ENCODE measurements at places on chromosomes 3 and 15.

DNA sequence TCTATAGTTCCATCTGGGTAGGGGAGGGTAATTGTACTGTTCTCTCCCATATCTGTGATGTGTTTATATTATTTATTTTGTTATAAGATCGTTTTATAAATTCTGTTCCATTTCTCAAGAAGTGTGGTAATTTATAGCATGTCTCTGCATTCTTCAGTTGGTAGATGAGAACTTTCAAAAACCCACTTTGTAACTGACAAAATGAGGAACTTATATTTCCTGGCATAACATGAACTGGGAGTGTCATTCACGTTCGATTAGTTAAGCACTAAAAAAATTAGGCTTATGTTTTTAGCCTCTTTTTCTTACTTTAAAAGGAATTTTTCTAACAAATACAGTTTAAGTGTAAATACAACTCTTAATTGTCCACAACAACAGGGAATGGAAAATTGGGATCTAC is 230.8 kb downstream of the CGGBP1 start:
- no peak for DNase-seq

- no peak for DNase-seq
These were observed 156.8 kb downstream of the RBPMS2 start for GRCh38 chr15:64618540-64618939.

GRCh38 chr15:88604381-88605188 is 16.6 kb upstream of the AEN start:
- DNase-seq = no peak

DNA sequence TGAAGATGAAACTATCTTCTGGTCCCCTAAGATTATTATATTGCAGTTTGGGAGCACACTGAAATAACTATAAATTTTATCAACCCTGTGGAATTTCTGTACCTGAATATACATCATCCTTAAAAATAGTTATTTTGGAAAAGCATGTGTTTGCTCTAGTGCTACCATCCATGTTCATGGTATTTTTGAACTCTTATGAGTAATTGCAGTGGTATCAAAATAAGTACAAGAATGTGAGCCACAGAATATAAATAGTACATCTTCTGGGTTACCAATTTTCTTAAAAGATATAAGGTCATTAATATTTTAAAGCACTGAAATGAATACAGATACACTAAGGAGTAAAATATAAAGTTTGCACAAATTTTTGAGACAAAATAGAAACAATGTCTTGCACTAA is 206.5 kb downstream of the CBLB start:
- no peak for DNase-seq

- no peak for DNase-seq
These were observed at the start of gene ITGA11 for GRCh38 chr15:68431792-68432401. Gene ITGA11, minus strand, starts transcription at chr15:68432163. Its CDS starts 97 bp downstream, at chr15:68432066.

DNA sequence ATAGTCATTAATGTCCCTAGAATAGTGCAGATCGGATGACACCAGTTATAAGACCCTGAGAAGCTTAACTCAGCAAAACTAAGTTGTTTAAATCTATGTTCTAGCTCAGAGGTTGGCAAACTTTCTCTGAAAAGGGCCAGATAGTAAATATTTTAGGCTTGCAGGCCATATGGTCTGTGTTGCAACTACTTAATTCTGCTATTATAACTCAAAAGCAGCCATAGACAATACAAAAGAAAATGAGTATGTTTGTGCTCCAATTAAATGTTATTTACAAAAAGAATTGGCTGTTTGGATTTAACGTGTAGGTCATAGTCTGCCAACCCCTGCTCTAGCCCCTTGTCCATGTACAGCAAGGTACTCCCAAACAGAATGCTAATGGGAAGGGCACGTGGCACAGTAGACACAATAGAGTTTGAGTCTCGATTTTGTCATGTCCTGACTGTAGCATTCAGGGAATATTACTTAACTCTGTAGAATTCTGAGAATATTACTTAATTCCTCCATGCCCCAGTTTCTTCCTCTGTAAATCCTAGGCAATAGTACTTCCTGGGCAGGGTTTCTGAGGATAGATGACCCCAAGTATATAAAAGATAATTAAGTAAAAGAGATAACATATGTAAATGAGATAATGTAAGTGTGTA is 70.5 kb upstream of the ATP2C1 start:
- no peak for DNase-seq

DNA sequence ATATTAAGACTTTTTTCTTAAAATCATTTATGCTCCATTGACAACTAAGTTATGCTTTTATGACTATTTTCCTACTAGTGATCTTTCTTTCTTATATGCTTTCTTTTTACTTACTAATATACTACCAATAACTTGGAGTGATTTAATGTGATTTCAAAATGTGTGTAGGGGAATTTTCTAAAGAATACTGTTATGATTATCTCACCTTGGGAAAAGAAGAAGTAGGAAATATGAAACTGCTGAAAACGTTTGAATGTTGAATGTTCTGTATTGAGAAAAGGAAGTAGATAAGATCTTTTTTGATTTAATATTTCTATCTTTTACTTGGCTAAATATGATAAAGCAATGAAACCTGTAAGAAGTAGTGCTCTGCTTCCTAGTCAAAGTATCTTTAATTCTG is 7.8 kb upstream of the CD200R1 start:
- DNase-seq = no peak

DNA sequence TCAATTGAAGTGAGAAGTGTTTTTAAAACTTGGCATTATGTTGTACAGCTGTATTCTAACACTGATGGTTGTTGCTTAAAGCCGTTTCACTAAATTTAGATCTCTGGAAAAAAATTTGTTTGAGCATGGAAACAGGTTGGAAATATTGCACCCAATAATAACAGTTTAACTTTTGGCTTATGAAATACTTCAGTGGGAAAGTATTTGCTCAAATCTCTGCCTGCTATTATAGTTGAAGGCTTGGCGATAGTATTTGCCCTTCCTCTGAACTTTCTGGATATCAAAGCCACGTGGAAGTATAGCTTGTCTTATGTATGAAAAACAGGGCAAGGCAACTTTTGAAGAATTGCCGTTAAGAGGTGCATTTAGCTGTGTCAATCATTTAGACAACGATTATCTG is 270.3 kb upstream of the LRRFIP2 start:
- DNase-seq = no peak

- no peak for DNase-seq
These were observed 62.0 kb downstream of the AP4E1 start for GRCh38 chr15:50970524-50970923.

All from SHP77 treated with DMSO at 0.1 percent for 48 hours (cell line).